ENCODE measurements at places on chromosomes 12 and 14.

DNA sequence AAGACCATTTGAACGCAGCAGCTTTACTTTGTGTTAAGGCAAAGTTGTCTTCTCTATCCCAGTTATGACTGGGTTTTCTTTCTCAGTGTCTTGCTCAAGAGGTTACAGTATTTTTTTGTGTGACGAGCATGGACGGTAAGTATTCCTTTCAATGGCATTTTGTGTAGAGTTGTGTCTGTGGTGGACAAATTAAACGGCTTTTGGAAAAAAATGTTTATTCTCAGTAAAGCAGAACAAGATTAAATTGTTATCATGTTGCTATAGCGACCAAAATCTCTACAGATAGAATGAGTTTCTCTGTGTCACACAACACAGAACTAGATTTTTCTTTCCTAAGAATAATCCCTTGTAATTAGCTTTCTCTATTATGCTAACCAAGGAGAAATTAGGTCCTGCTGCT, 417.1 kb downstream of the AEBP2 start:
- DNase-seq = no peak

DNA sequence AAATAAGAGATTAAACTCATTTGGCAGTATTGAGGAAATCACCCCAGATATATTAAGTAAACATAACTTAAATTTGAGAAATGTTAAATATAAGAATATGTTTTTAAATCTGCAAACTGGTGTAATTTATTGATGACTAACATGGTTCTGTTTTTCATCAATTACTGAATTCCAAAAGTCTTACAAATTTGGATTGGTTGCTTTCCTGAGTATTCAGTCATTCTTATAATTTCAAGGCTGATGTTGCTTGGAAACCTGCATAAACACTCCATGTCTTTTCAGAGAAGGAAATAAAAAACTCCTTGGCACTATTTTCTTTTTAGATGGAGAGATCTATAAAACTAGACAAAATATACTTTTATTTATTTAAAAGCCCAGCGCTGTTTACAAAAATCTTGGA, 71.7 kb downstream of the NOVA1 start:
- DNase-seq = no peak

DNA sequence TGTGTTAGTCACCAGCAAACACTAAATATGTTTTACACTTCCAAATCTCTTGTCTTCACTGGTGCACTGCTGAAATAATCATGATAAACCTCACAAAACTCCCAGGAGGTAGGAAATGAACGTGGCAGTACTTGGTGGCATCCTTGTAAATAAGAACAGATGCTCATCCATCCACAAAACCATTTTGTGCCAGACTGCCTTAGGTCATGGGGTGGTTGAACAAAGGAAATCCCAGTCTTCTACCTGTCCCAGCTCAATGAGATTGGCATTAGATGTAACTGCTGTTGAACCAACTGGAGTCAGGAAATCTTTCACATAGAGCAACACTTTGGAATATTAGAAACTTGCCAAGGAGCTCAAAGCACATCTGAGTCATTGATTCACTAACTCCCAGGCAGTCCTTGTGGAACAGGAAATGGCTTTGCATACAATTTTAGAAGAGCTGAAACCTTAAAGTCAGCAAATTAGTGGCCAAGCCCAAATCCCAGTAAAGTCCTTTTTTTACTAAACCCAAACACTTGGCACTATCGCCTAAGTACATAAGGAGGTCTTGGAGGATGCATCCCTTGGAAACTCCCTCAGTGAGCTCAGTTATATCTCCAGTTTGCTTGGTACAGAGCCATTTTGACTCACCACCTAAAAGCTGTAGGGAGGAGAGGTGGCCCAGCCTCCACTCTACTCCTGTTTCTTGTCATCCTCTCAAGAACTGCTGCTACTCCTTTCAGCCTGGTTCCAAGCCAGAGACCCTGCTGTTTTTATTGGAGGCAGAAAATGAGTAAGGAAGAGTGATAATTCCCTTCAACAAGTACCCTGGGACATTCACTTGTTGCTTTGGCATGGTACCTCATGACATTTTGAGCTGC, 208.0 kb downstream of the NOVA1 start:
- DNase-seq = no peak

DNA sequence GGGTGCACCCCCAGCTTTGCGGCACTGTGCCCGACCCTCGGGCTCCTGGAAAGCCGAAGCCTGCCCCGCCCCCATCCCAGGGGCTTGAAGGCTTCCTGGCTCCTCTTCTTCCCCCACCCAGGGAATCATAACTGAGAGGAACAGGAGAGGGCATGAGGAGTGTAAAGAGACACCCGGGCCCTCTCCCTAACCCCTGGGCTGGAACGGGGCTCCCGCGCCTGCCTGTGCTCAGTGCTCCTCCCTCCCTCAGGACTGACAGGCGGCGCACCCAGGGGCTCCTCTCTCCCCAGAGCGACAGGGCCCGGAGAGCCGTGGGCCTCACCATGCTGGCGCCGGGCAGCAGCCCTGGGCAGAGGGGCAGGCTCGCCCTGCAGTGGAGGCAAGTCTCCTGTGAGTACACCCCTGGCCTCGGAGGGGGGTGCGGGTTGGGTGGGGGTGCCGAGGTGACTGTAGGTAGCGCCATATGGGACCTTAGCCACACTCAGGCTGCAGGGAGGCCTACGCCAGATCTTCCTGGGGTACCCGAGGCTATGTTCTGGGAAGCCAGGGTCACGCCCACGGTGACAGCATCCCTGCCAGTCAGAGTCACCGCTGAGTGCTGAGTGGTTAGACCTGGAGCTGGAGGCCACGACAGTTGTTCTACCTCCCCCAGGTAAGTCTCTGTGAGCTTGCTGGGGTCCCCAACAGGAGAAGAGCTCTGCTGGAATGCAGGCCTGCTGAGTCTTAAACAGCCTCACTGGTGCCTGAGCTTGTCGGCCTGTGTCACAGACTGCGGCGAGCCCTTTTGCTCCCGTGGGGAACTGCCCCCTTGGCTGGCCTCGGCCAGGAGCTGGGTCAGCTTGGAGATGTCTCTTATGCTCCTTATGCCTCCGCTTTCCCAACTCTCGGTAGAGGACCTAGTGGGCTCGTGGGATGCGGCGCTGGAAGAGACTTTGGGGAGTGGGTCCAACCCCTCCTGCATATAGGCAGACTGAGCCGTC, 7.8 kb downstream of the LRTM2 start:
- no peak for DNase-seq

DNA sequence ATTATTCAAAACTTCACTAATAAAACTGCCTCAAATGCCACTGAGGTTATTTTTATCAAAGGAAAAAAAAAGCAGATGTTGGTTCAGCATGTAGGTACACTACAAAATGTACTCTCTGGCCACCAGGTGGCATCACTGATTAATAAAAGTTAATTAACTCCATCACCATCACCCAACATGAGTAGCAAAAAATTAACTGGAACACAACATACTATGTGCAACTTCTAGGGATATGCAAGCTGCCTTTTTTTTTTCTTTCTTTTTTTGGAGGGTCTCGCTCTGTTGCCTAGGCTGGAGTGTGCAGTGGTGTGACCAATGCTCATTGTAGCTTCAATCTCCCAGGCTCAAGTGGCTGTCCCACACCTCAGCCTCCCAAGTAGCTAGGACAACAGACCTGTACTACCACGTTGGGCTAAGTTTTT, 43.8 kb upstream of the NR2C1 start:
- DNase-seq = peak; percentile 85

GRCh38 chr14:59483363-59483762, 845 bp downstream of the L3HYPDH start:
- DNase-seq = peak; percentile 89

GRCh38 chr12:55732288-55732687, 3.5 kb upstream of the CD63 start:
- DNase-seq = no peak

GRCh38 chr12:105930557-105931503, 207.9 kb downstream of the NUAK1 start:
- DNase-seq = no peak

DNA sequence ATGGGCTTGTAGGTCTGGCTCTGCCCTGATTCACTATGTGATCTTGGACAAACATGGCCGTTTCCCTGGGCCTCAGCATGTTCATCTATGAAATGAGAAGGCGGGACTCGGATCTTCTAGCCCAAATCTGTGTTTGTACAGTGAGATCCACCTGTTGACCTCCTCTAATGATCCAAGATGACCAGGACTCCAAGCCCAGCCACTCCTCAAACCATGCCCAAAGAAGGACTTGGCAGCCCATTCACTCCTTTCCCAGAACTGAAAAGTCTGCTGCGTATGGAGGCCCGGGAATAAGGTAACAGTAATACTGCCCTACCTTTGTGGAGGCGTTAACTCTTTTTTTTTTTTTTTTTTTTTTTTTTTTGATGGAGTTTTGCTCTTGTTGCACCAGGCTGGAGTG, 39.9 kb downstream of the APPL2 start:
- no peak for DNase-seq

- DNase-seq = peak; percentile 24
Measured at GRCh38 chr14:104135121-104135903, 3.1 kb upstream of the KIF26A start.

DNA sequence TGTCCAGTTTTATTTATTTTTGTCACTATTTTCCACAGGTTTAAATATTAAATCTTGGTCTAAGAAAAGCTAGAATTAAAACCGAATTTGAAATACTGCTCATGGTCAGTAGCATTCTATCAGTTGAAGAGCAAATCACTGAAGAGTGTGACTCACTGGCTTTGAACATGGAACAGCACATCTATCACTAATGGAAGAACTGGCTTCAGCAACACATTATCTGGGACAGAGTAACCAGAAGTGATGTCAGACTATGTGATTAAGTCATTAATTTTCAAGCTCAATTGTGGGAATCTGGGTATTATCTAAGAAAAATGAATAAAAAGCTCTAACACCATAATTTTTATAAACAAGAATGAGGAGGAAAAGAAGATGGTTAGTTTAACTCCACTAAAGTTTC, 527.5 kb downstream of the TMTC2 start:
- no peak for DNase-seq

GRCh38 chr12:96210376-96211055, 16.3 kb downstream of the ELK3 start:
- no peak for DNase-seq

- no peak for DNase-seq
Measured at GRCh38 chr12:20513189-20513588, 144.9 kb downstream of the PDE3A start.

GRCh38 chr14:76208340-76208739, 56.6 kb downstream of the GPATCH2L start:
- no peak for DNase-seq

GRCh38 chr14:75295061-75295461, 16.4 kb downstream of the FOS start:
- DNase-seq = peak; percentile 84

- no peak for DNase-seq
Measured at GRCh38 chr12:126210026-126210425, 1144.8 kb downstream of the AACS start.

GRCh38 chr14:55938249-55938791, 179.9 kb upstream of the PELI2 start:
- peak; percentile 0 for DNase-seq

DNA sequence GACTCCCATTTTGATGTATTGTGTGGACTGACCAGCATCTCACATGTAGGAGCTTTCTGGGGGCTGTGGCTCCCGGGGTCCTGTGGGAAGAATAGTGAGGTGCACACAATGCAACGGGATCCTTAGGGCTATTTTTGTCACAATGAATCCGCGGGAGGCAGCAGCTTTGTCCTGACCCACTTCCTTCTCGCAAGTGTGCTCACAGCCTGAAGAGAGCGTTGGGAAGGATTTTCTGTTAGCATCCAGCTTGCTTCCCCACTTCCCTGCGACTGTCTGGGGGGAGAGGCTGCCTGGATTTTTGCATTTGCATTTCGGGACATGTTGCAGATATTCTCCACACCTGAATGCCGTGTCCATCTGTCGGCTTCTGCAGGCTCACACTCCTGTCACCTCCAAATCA, 31.9 kb downstream of the FZD10 start:
- no peak for DNase-seq

DNA sequence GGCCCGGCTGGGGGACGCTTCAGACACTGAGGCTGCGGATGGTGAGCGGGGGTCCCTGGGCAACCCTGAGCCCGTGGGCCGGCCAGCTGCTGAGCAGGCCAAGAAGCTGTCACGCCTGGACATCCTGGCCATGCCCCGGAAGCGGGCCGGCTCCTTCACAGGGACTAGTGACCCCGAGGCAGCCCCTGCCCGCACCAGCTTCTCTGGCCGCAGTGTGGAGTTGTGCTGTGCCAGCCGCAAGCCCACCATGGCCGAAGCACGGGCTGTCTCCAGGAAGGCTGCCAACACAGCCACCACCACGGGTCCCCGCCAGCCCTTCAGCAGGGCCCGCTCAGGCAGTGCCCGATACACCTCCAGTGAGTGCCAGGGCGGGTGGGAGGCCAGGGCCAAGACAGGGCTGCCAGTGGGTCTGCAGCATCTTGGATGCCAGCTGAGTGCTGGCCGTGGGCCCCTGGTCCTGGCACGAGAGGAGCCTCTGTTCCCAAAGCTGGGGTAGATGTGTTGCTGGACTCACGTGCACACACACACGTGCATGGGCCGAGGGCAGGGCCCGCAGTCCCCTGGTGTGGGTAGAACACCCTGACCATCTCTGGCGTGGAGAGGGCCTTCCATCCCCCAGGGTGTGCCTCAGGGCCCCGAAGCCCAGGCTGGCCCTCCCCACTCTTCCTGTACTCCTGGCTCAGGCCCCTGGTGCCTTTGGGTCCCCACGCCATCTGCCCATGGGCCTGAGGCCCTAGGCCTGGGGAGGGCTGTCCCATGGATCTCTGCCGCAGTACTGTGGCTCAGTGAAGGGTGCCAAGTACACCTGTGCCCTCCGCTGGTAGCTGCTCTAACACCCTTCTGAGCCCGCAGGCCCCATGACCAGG, 22.8 kb downstream of the CEP170B start:
- no peak for DNase-seq

DNA sequence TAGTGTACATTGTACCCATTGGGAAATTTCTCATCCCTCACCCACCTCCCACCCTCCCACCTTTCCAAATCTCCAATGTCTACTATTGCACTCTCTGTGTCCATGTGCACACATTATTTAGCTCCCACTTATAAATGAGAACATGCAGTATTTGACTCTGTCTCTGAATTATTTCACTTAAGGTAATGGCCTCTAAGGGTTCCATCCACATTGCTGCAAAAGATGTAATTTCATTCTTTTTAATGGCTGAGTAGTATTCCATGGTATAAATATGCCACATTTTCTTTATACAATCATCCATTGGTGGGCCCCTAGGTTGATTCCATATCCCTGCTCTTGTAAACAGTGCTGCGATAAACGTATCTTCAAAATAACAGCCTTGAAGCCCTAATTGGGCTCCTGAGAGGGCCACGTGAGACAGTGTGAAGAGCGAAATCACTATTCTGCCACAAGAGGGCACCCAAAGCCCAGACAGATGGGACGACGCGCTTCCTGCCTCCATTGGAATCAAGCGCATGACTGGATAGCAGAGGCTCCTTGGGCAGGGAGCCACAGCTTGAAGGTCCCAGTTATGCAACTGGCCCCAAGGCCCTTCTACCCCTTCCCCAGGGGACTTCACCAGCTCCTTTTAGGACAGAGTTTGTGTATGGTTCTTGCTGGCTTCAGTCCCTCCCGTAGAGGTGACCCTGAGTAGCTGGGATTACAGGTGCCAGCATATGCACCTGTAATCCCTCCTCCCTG, 21.3 kb upstream of the CD27 start:
- peak; percentile 95 for DNase-seq

All from ELR (cell line).